ENCODE measurements at places on chromosomes 2 and 18.

GRCh38 chr2:36800381-36800780 is 103.9 kb downstream of the VIT start:
- no peak for DNase-seq

DNA sequence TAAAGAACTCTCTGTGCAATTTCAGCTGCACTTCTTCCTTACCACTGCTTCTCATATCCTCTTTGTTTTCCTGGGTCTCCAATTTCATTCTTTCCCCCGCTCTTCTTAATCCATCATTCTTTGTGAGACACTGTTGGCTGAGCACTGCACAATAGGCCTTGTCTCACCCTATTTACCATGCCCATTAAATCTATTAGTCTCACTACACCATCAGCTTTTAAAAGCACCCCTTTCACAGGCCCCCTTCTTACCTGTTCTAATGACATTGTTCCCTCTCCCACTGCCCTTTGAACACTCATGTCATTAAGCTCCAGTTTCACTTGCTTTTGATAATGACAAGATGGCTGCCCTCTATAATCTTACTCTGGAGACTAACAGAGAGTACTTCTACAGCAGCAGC is 404.1 kb upstream of the ACVR2A start:
- no peak for DNase-seq

GRCh38 chr2:41774011-41774605 is 273.7 kb upstream of the PKDCC start:
- DNase-seq: no peak

GRCh38 chr2:73859721-73860586 is 31.2 kb downstream of the STAMBP start:
- no peak for DNase-seq

GRCh38 chr18:811892-812375 is at the start of gene YES1:
Gene YES1 (minus strand): TSS chr18:812242. CDS start chr18:756827, 55,415 bp downstream.
- no peak for DNase-seq

GRCh38 chr2:160660741-160661140 is 167.1 kb upstream of the RBMS1 start:
- no peak for DNase-seq

DNA sequence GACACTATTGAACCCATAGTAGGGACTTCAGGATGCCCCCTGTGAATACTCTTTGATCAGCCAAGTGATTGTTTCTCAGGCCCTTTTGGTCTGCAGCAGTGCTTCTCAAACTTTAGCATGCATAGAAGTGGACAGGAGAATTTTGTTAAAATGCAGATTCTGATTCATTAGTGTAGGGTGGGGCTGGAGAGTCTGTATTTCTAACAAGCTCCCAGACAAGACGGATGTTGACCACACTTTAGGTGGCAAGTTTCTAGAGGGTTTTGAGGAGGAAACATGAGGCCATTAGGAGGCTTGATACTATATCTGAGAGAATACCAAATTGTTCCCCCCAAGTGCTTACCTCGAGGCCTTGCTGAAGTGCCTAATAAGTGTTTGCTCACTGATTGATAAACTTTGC is 317.9 kb downstream of the CLIP4 start:
- DNase-seq: no peak

DNA sequence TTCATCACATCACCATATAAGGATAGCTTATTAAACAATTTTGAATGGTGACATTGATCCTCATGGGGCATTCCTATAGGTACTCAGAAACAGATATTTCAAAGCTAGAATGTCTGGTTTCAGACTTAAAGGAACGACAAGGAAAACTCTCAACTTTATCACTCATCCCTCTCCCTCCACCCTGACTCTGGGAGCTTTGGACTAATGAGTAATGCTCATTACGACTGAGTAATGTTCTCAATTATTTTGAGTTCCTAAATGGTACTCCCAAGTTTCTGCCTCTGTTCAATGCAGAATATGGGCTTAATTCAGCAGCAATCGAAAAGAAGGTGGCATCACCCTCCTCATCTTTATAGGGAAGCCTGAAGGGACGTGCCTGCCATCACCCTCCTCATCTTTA is 43.4 kb downstream of the RFX8 start:
- DNase-seq: no peak

- DNase-seq: no peak
Measured at GRCh38 chr2:190583507-190584337, 49.2 kb upstream of the NEMP2 start.

DNA sequence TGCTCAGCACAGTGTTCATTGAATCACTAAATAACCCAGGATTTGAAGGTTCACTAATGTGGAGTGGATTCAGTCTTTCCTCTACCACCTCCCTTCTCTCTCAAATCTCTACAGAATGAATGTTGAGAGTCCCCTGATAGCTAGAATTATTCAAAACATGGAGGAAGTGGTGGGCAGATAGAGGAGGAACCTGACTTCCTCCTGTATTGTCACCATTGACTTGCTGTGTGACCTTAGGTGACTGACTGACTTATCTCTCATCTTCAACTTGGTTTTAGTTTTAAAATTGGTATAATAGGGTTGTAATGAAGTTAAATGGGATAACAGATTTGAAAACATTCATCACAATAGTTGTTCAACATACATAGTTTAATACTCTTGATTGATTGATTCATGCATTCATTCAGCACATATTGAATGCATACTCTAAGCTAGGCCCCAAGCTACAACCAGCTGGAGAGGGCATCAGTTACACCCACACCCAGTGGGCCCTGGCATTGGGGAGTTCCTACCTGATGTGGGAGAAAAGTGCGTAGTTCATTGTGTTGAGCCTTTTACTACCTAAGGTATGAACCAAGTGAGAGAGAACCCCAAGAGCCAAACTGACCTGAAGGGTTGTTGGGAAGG is 96.0 kb downstream of the WDR7 start:
- DNase-seq: no peak

DNA sequence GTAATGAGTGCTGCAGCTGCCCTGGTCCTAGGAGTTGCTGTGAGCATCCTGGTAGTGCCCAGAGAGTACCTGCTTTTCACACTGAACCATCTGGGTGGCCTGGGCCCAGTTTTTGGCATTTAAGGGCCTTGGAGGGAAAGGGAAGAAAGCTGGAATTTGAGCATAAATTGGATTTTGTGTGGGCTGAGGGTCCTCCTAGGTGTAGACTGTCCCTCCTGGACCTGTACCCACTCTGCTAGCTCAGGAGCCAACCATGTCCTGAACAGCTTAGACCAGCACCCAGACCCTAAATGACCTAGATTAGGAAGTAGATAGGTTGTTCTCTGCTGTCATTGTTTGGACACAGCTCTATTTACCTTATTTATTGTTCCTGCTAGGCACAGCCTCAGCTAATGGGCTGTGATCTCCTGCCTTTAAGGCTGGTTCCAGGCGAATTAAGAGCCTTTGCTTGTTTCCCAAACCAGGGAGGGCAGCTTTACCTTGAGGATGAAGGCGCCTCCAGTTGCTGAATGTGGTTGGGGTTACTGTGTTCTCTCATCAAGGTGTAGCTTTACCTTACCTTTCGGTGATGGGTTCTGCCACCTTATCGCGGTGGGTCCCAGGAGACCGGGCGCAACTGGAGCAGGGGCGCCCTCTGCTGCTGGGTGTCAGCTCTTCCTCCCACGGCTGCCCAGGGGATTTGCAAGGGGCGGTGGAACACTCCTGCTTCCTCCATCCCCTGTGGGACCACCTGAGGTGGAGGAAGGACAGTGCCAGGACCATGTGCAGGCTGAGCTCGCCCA is 34.4 kb downstream of the ITGA6 start:
- DNase-seq: peak; percentile 4

- DNase-seq: no peak
Measured at GRCh38 chr2:98643496-98644100, 35.2 kb downstream of the UNC50 start.

DNA sequence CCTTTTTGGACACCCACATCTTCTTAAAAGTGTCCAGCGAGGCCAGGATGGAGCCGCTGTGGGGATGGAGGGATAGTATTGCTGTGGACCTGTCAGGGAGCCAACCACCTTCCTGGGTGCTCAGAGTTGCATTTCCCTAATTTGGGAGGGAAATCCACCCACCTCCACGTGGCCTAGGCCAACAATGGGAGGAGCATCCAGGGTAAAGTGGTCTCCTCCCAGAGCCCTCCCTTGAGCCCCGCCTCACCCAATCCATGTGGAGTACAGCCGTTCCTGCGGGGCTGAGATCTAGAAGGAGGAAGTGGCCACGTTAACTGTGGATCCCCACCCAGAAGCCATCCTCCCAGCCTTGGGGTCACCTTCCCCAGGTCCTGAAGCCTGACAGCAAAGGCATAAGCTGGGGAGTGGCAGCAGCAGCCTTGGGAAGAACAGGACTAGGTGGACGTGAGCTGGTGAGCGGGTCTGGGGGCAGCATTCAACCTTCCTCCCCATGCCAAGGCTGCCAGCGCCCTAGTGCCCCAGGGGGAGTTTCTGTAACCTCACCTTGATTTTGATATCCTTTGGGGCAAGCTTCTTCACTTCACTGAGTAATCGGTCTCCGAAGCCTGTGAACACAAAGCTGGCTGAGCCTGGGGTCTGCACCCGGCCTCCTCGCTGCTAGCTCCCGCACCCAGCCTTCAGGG is 6.8 kb downstream of the ACTR1B start:
- no peak for DNase-seq

DNA sequence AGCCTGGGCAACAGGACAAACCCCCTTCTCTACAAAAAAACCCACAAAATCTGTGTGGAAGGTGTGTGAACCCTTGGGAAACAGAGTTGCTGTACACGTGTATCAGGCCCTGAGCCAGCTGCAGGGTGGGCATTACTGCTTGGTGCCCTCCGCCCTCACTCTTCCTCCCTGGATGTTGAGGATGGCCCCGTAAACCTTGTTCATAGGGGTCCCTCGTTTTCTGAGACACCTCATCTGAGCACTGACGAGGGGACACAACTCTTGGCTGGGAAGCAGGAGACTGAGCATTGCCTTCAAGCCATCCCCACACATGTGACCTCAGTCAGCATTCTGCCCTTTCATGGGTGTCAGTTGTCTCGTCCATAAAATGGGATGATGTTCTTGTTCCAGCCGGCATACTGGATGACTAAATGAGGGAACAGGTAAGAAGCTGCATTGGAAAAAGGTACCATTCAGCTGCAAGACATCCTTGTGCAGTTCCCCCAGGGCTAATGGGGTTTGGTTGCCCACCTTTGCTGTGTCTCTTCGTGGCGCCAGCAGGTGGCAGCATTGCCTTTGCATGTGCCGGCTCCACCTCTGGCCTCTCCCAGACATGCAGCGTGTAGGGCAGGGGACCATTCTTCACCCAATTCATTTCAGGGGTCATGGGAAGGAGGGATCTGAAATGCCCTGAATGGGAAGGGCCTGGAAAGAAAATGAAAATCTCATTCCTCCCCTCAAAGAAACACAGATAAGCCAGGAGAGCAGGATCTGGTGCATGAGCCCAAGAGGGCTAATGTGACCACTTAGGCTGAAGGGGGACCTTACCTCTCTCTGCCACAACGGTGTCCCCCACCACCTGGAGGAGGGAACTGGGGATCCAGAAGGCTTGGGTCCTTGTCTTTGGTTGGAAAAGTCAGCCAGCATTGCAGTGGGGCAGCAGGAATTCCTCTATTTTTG is 36.4 kb upstream of the HAAO start:
- peak; percentile 28 for DNase-seq

DNA sequence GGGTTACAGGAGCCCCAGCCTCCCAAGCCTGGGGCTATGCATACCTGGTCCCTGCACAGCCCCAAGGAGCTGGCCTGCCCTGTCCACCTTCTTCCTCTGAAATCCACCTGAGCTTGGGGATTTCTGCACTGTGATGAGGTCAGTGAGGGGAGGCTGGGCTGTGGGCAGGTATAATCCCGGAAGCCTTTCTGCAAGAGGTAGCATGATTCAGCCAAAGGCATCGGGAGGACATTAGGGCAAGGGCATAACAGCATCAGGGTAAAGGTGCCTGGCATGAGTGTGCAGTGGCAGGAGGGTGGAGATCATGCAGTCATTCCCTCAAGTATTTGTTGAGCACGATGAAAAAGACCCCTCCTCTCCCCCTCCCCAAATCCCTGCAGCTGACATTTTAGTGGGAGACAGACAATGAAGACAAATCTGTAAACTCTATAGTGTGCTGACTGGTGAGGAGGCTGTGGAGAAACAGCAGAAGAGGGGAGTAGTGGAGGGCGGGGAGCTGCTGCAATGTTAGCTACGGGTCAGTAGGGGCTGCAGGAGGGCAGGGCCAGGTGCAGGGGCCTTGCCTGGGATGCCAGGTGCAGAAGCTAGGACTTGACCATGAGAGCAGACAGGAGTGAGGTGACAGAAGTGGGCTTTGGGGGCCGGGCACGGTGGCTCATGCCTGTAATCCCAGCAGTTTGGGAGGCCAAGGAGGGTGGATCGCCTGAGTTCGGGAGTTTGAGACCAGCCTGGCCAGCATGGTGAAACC is 18.7 kb downstream of the ZFP36L2 start:
- DNase-seq: no peak

- no peak for DNase-seq
Measured at GRCh38 chr2:189849550-189849949, 65.3 kb downstream of the PMS1 start.

DNA sequence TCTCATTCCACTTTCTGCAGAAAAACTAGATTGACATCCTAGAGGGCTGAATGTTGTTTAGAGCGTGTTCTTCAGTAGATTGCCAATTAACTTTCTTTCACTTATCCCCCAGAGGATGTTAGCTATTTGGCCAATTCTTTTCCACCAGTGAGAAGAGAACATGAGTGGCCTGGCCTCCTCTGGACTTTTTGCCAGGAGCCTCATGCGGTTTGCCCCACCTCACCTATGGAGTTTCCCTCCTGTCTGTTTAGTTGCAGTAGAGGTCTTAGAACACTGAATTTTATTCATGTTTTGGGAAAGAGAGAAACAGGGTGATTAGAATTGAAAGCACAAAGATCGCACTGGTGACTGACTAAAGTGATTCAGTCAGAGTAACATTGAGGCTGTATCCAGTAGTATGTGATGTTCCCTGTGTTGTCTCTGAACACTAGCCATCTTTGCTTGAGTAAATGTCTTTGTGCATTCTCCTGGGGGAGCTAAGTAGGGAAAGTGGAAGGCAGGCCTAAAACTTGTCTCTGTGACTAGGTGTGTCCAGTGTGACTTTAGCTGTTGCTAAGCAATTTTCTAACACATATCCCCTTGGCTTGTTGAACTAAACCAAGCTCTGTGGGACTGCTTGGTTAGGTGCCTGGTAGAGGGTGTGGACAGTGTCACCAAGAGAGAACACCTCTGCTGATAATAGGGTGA is 34.0 kb downstream of the UGP2 start:
- no peak for DNase-seq

DNA sequence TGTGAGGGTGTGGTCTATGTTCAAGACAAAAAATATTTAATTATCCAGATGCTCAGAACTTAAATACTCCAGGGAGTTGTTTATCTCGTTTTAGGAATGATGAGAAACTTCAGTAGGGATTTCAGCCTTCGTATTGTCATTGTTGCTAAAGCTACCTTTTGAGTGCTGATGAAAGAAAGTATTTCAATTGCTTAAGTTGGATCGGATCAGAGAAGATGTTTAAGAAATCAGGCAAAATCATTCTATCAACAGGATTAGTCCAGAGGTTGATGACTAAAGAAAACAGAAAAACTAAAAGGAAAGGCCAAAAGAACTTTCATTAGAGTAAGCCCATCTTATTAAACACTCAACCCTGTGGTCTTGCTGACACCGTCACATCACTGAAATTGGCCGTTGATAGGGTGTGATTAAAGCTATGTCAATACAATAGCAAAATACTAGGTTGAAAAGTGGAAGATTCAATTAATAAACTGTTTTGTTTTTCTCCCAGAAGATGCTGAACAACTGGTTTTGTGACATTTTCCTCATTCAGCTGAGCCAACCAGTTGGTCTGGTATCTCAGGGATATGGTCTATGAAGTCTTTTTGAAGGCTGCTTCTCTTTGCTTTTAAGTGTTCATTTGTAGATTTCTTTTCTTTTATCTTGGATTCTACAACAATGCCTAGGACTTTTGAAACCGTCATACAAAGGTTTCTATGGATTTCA is 551.7 kb downstream of the SLC4A3 start:
- DNase-seq: no peak

- no peak for DNase-seq
Measured at GRCh38 chr2:223262946-223263345, 211.0 kb downstream of the KCNE4 start.
